Esophagus muscularis mucosa (tissue), 4 donors: ENCODE measurements at places on chromosomes 12 and 14. TPM values are rescaled to one million over a fixed set of nuclear protein-coding genes. Genes with fewer than 3 reads are reported as not detected.

GRCh38 chr14:95355422-95355821, 35.7 kb upstream of the CLMN start:
- DNase-seq, result no peak
- H3K4me3 ChIP-seq, result no peak overlapping the region
- H3K27me3 ChIP-seq, result no peaks in the 10 kb centered on the region
- peaks cover 1% of the 10 kb centered on the region for H3K4me1 ChIP-seq

A2ML1 gene
- total RNA-seq, result not detected

KRT7 gene
- total RNA-seq, result 8.4 TPM

KRT71 gene
- not detected for total RNA-seq

CLEC6A gene
- not detected for total RNA-seq

DNA sequence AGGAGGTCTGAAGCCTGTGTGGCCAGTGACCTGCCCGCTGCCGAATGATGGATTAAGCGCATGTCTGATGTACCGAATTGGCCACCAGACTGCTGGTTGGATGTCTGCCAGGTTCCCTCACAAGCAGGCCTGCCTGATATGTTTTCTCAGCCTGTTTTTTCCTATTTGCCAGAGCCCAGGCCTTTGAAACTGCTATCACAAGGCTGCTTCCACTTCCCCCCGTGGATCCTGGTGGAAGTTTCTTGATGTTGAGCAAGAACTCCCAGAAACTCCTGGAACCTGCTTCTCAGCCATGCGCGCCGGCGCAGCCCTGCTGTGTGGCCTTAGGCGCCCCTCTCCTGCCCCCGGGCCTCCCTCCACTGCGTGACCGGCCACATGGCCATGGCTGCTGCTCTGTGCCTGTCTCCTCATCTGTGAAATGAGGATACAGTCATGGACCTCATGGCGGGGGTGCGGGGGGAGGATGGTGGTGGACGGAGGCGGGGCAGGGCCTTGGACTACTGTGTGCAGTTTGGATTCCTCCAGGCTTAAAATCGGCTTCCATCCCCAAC, 56.6 kb downstream of the CALM1 start:
- H3K27ac ChIP-seq, result no peak overlapping the region
- H3K4me3 ChIP-seq, result no peak overlapping the region
- DNase-seq, result no peak
- H3K4me1 ChIP-seq, result peaks cover 26% of the 10 kb centered on the region
